ENCODE measurements at places on chromosomes 6 and 20.
A peak's percentile ranks its signal among the peaks of the same experiment; 100 is the strongest.

DNA sequence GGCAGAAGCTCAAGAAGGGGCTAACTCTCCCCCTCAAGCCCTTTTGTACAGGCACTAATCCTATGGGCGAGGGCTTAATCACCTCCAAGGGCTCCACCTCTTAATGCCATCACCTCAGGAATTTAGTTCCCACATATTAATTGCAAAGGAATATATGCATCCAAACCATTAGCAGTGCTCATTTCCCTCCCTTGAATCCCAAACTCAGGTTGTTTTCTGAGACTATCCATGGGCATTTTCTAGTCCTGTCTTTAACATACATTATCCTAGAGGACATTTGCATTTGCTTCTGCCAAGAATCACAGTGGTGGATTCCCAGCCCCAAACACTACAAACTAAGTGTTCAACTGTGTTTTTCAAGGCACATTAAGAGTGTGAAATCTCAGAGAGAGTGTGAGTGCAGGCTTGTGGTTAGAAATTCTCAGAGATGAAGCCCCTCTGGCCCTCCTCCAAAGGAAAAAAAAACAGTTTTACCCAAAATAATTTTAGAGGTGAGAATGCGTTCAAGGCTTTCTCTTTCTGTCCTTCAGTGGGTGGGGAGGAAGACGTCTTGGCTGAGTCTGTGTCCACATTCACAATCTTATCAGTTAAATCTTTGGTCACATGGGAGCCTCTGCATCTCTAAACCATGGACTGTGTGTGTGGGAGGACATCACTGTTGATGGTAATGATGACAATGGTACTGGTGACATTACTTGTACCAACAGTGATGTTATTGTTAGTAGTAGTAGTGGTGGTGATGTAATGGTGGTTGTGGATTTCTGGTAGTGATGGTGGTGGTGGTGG, 59.3 kb downstream of the SYNDIG1 start:
- no peak for DNase-seq

- no peak for DNase-seq
Observed at GRCh38 chr20:56342783-56343182, 16.0 kb upstream of the FAM210B start.

DNA sequence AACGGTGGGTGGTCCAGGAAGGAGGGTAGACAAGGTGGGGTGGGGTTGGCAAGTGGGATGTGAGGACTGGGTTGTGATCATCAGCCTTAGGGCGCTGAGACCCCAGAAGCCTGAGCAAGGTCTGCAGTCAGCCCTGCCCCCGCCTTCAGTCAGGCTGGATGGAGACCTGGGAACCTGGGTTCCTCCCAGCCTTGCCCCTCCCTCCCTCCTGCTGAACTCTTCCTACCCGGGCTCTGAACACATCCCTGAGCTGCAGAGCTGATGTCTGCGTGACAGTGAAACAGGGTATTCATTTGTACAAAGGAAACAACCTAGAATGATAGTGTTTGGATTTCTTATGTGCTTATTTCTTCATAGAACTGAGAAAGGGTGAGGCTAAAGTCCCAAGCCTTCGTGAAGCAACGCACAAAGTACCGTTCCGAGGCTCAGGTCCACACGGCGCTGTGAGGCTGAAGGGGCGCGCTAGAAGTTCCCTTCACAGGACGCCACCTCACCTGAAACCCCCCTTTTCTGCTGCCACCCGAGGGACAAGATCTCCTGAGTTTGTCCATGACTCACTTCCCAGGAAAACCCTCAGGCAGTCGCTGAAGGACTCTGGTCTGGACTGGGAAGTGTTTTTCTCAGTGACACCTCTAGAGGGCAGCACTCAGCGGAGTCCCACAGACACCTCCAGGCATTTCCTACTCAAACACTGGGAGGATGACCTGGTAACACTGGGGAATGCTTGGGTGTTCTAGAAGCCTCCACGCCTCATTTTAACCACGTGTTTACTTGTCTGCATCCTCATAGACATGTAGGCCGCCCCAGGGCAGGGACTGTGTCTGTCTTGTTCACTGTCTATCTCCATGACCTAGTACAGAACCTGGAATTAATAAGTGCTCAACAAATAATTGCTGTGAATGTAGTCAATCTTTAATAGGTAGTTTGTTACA, 1.2 kb downstream of the GSTA5 start:
- DNase-seq, result peak; percentile 72

DNA sequence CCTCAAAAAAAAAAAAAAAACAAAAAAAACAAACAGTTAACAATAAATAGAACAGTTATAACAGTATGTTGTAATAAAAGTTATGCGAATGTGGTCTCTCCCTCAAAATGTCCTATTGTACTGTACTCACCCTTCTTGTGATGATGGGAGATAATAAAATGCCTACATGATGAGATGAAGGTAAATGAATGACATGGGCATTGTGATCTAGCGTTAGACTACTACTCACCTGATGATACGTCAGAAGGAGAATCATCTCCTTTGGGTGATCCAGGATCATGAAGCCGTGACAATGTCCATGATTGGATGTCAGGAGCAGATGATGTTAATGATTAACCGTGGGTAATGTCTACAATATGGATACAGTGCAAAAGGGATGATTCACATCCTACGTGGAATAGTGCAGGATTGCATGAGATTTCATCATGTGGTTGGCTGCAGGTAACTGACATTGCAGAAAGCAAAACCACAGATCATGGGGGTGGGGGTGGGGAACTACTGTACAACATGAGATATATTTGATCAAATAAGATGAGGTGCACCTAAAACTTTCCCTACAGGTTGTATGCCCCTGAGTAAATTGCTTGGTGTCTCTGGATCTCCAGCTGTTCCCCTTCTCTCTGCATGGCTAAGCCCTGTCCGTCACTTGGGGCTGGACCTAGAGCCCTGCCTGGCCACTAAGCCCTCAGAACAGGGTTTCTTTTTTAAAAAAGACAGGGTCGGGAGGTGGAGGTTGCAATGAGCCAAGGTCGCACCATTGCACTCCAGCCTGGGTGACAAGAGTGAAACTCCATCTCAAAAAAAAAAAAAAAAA, 6.2 kb upstream of the RBCK1 start:
- DNase-seq, result peak; percentile 60

DNA sequence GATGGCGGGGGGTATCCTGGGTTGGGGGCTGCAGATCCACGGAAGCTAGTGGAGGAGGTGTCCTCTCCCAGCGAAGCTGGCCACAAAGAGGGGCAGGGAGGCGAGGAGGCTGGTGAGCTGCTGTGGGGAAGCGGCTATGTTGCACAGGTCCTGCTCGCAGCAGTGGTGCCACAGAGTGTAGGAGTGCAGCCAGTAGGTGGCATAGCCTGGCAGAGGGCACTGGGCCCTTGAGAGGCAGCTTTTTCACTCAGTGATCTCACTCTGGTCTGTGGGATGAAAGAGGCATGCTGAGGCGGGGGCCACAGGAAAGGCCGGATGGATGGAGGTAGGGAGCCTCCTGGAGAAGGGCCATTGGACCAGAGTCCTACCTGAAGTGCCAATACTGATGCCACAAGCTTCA, 2.9 kb upstream of the LY6G6D start:
- no peak for DNase-seq

DNA sequence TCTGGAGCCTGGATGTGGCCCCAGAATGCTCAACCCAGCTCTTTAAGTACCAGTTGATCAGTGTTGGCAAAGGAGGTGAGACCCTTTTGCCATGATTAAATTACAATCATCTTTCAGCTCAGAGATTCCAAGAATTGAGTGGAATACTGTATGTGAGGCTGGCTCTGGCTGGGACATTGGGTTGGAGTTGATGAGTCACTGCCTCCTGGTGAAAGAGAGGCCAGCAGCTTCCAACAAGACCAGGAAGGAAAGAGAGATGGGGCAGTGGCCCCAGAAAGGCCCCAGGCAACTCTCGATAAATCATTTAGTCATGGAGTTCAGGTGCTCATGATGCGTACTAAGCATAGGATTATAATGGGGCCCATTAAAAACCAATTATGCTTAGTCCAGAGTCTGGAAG, 2.1 kb downstream of the TGM6 start:
- DNase-seq, result peak; percentile 69

DNA sequence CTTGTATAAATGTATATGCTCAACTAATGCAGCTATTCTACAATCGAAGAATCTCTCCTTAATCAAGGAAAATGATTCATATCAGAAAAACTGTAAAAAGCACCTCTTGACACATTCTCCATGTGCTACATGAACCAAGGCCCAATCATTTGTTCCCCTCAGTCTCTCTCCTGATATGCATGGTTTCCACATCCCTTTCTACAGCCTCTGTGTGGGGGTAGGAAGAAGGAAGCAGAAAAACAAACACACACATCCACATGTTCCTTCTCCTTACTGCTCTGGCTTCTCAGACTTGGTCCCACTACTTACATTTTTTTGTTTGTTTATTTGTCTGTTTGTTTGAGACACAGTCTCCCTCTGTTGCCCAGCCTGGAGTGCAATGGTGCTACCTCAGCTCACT, 510.5 kb downstream of the PRKN start:
- DNase-seq, result no peak

DNA sequence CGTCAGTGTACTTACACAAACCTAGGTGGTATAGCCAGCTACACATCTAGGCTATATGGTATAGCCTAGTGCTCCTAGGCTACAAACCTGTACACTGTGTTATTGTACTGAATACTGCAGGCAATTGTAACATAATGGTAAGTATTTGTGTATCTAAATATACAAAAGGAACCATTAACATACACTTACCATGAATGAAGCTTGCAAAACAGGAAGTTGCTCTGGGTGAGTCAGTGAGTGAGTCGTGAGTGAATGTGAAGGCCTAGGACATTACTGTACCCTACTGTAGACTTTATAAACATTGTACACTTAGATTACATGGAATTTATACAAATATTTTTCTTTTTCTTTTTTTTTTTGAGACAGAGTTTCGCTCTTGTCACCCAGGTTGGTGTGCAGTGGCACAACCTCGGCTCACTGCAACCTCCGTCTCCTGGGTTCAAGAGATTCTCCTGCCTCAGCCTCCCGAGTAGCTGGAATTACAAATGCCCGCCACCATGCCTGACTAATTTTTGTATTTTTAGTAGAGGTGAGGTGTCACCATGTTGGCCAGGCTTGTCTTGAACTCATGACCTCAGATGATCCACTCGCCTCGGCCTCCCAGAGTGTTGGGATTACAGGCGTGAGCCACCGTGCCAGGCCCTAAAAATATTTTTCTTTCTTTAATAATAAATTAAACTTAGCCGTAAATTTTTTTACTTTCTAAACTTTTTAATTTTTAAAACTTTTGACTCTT, 15.4 kb upstream of the KIAA1755 start:
- DNase-seq, result peak; percentile 83

DNA sequence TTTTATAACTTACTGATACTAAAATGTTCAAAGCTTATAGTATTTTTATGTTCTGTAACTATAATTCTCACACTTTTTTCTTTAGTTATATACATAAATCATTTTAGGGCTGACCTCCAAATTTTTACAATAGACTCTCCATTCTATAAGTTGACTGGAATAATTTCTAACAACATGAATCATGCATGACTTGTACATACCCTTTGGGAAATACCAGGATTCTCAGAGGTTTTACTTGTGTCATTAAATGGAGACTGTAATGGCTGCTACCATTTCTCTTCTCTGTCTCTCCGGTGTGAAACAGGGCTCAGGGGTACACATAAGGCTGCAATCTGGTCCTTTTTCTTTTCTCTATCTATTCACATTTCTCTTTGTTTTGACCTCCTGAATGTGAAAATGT, 222.2 kb upstream of the FLRT3 start:
- DNase-seq, result no peak

DNA sequence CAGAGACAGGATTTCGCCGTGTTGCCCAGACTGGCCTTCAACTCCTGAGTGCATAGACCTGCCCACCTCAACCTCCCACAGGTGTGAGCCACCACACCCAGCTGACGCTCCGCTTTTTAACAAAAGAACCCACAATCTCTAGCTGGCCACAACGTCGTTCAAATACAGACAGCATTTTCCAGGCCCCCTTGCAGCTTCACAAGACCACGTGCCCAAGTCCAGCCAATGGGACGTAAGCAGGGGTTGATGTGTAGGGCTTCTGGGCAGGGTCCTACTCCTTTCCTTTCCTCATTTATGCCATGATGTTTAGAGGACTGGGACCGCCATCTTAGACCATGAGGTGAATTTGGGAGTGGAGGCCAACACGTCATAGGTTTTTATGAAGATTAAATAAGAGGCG, 81.0 kb downstream of the TFAP2C start:
- no peak for DNase-seq

DNA sequence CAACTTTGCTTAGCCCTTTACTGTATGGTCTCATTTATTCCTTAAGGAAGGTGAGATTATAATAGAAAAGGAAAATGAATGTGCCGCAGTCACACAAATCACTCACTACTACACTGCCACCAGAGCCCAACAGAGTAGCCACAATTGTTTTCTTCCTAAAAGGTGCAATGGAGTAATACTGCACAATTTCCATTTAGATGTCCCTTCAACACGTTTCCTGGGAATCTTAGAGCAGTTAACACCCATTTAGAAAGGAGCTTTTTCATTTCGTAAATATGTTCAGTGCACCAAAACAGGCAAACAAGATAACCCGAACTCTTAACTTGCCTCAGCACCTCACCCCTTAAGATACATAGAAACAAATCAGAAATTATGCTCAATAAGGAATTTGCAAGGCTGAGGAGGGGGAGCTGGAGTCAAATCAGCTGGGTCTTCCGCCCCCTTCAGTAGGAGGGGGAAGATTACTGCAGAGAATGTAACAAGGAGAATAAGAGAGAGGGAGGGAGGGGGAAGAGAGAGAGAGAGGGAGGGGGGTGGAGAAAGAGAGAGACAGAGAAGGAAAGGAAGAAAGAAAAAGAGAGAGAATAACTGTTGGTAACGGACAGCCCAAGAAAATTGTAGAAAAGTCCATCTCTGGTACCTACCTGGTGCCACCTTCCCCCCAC, 155.5 kb downstream of the BCAS1 start:
- no peak for DNase-seq

DNA sequence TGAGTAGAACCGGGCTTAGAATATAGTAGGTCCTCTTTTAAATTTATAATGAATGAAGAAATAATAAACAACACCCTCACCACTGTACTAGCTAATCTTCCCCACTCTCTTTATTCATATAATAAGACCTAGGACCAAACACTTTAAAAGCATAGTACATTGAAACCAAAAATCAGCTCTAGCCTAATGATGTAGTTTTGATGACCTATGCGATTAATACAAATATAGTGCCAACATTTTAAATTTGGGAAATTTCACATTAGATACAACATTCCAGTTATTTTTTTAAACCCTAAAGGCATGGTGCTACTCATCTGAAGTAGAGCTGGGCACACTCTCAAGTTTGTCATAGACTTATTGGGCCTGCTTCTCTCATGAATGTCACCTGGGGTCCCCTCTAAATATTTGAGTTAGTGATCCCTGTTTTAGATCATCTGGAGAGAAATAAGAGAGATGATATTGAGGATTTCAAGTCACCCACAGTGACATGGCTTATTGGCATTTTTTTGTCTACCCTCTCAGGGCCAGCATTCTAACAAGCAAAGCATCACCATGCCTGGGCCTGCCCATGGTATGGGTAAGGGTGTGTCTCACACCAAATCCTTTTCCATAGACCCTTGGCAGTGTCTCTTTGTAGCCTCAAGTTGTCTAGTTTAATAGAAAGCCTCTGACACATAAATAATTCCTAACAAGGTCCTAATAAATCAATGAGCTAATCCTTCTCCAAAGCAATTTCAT, 319.8 kb downstream of the HIVEP2 start:
- no peak for DNase-seq
